ENCODE measurements at places on chromosomes 1 and 21.

- no peak for DNase-seq
Observed at GRCh38 chr1:16425125-16426025, 11.8 kb downstream of the SPATA21 start.

DNA sequence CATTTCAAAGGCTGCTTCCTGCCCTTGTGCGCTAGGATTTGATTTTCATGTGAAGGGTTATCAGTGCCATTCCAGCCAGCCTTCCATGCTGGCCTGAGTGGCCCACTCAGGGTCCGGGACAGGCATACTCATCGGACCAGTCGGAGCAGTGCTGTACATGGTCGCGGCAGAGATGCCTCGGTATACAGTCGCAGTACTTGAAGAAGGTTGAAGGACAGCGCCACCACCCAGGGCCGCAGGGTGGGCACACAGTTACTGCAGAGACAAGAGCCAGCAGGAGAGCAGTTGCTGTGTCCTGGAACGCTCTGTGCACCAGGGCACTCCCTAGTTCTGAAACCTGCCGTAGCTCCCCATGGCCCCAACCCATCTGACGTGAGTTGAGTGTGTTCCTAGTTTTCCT is 9.1 kb downstream of the LDLRAD1 start:
- DNase-seq, result no peak

GRCh38 chr1:202694314-202694713 is 15.9 kb downstream of the SYT2 start:
- no peak for DNase-seq

DNA sequence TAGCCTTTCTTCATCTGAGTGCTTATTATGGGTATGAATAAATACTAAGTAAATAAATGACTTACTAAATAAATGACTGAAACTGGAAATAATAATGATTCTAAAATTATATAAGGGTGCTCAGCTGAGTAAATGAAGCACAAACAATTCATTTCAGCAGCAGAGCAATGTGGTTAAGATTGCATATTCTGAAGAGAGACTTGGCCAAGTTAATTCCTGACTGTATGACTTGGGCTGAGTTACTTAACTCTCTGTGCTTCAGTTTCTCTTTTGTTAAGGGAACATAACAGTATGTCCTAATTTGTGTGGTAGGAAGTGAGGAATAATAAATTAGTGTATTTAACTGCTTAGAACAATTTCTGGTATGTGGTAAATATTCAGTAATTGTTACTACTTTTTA is 19.1 kb downstream of the AGL start:
- no peak for DNase-seq

- no peak for DNase-seq
Observed at GRCh38 chr1:3773572-3774275, 1.2 kb downstream of the SMIM1 start.

DNA sequence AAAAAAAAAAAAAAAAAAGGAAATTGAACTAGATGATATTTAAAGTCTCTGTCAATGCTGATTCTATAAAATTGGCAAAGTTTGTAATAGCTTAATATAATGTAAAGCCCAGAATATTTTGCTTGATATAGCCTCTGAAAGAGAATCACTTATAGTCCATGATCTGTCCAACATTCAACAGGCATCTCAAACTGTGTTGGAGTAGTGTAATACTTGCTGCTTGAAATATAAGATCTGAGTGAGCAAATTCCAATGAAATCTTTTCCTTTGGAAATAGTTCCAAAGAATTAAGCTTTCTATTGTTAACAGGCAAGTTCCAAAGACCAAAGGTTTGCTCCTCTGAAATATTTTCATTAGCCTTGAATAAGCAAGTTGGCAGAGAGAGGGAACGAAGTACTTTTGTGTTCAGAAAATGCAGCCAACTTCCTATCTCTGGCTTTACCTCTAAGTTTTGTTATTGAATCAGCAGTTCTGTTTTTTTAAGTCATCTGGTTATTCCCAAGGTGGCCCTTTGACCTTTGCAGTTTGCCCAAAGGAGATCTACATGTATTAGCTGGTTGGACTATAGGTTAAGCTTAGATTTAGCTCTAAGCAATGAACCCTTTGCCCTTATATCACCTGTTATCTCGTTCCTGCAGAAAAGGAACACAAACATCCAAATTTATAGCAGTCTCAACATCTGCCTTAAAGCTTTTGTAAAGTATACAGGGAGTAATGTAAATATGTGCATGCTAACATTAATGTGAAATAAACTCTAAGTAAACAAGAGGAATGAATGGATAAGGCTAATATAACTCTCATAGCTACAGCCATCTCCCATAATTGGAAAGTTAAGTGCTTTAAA is 24.4 kb upstream of the CEP350 start:
- DNase-seq, result no peak

DNA sequence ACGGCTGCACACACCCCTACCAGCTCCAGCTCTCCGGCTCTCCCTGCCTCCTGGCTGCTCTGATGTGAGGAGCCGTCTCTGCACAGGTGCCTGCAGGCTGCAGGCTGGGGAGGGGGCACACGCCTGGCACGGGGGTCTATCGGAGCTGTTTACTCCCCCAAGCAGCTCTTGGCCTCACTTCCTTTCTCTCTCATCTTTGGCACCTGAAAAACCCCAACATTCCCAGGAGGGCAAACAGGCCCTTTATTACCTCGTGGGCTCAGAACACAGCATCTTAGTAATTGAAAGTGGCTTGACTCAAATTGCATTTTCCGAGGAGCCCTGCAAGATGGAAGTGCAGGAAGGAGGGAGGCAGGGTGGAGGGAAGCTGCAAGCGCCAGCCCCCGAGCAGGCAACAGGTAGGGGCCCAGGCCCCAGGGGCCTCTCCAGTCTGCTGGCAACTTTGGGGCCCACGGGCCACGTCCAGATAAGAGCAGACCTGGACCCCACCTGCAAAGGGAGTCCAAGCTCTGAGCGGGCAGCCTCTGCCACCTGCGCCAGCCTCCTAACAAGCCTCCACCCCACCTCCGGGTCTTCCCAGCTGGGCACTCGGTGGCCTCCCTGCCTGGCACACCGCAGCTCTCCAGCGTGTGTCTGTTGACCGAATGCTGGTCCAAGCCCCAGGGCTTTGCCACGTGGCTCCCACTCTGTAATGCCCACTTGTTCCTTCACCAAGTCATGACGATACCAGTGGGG is 263.6 kb upstream of the VAMP3 start:
- DNase-seq, result no peak

- no peak for DNase-seq
Observed at GRCh38 chr1:206082831-206083695, 30.1 kb downstream of the RHEX start.

DNA sequence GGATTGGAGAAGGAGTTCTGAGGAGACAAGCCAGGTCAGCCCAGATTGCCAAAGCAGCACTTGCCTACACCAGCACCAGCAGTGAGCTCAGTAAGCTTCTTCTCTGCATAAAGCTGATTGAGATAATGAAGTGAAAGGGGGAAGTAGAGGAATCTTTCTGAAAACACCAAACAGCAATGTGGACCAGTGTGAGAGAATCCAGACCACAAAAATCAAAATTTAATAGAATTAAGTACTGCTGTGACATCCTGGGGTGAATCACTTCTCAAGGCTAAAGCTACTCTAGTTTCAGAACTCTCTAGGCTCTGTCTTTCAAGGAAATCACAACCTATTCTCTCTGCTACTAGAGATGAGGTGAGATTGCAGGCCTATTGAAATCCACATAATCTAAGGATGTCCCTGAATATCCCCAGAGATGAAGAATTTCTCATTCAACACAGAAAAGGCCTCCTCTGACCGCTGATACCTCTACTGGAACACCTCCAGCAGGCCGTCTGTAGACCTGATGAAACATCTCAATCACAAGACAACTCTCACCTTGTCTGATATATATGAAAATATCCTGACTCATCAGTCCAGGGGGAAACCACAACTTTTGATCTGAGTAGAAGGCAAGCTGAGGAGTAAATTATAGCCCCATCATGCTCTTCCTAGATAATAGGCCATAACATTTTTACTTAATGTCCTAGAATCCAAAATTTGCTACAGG is at the start of gene FCRL4:
Gene FCRL4, minus strand, starts transcription at position 127 of the 709 bp plus-strand sequence. CDS start 141 bp downstream, outside the sequence.
- no peak for DNase-seq
